ENCODE measurements at places on chromosomes 13 and 19.

GRCh38 chr13:74886502-74886901 lies 595.5 kb downstream of the TBC1D4 start:
- no peak for DNase-seq

GRCh38 chr13:49791315-49791710 lies 1.2 kb downstream of the KPNA3 start:
- DNase-seq: no peak

DNA sequence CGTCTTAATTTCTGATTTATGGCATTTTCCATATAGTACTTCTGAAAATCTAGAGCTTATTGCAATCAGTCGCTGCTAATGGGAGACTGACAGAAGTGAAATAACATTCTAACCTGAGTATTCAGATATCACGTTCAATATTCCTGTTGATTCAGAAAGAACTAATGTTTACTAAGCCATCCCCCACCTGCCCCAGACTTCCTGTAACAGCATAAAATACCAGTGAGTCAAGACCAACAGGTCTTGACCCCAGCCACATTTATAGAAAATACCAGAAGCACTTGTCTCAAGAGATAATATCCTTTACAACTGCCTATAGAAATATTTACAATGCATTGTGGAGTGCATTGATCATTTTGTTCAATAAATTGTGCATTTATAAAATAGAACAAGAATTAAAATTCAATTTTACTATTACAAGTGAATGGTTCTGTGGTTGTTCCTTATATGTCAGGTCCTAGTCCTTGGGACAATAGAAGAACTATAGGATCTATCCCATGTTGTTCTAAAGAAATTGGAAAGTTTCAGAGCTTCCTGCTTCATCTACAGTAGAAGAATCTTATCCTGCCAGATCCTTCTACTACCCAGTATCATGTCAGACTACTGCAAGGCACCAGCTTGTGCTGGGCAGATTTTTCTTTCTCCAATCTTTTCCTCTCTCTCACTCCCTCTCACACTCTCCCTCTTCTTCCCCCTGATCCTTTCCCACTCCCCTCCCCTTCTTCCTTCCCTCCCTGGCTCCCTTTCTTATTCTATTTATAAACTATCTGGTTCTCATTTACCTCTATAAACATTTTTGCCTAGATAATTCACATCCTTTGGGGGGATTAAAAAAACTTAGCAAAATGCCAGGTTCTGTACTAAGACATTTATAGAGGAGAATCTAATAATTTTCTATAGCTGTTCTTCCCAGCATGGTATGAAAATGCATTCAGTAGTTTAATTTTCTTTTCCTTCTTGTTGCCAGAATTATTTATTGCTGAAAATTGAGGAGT lies 629.9 kb downstream of the DIAPH3 start:
- peak; percentile 82 for DNase-seq

DNA sequence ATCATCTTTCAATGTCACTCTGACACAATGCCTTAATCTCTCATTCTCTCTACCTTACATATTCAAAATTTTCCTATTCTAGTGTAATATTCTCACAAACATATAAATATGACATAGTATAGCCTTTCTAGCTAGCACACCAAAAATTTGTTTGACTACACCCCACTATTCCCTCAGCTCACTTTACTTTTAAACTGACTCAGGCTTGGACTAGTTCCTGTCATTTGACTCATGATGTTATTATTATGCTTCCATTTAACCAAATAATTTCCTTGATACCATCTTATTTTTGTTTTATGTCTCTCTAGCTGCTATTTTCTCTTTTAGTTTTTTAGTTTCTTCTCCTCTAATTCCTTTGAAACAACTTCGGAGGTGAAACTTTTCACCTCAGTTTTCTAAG lies 1745.6 kb upstream of the PCDH20 start:
- no peak for DNase-seq

GRCh38 chr19:38919837-38920601 lies 8.0 kb upstream of the CCER2 start:
- DNase-seq: no peak

- DNase-seq: no peak
These were observed 58.2 kb upstream of the TEX29 start for GRCh38 chr13:111262281-111262680.

GRCh38 chr13:112867301-112867711 lies 101.7 kb upstream of the MCF2L start:
- no peak for DNase-seq

DNA sequence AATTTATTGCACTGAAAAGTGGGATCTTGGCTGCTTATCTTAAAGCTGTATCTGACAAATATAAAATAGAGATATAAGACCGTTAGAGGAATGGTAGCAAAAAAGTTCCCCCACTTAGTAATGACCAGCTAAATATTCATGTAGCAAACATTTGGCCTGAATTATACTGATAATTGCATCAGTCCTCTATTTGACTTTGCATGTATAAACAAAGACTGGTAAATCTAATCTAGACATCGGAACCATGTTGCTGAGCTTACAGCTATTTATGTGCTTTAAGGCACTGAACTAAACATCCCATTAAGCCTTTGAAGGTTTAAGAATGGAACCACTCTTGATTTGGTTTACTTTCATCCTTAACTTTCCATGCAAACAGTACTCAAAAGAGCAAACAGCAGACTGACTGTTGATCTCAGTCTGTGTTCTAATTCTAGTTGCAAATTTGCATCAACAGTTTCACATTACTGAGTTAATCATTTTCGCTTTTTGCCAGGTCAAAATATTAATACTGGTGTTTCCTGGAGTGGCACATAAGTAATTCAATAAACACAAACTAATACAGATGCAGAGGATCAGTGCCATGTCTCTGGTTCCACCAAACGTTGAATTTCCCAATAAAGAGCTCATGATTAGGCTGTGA lies 203.5 kb upstream of the HTR2A start:
- no peak for DNase-seq

- no peak for DNase-seq
These were observed 580 bp downstream of the AP2A1 start for GRCh38 chr19:49767381-49767780.

DNA sequence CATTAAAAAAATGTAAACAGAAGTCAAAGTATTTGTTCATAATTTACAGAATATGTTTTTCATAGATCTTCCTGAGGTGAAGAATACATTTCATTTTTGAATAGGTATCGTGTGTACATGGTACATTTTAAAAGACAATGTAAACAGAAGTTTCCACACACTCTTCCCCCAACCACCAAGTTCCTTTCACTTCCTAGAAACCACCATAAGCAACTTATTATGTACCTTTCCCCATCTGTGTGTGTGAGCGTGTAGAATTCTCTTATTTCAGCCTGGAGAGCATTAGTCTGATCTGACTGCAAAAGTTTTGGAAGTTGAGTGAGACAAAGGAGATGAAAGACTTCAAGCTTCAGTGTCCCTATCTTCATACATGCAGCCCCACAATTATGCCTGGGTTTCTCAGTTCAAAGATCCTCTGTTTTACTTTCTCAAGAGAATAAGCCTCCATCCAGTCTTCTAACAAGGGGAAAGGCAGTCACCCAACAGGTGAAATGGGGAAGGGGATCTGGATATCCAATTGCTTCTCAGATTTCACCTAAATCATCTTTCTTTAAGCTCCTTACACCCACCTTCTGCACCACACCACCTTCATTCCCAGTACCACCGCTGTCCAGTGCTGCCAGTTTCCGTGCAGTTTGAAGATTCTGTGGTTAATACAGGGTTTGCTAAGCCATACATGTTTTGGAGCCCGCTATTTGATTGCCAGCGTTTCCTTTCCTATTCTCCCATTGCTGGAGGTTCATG lies 2.1 kb downstream of the TEX30 start:
- DNase-seq: no peak

- no peak for DNase-seq
These were observed 107.8 kb downstream of the RXFP2 start for GRCh38 chr13:31846961-31847752.

GRCh38 chr19:38360351-38360750 lies 14.0 kb upstream of the PSMD8 start:
- no peak for DNase-seq

DNA sequence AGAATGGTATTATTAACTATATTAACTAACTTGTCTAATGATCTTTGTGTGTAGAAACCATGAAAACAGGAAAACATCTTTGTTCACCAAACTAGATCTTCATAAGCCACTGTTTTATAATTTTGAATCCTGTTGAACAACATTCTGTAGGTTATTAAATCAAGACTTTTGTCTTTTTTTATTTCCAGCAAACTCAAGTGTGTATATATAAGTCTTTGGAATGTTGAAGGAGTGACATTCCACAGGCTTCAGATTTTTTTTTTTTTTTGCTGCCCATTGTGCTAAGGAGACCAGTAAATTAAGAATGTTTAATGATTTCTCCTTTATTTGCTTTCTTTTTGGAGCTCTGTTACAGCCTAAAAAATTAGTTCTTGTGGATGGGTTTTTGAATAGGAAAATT lies 89.6 kb downstream of the LMO7 start:
- no peak for DNase-seq

DNA sequence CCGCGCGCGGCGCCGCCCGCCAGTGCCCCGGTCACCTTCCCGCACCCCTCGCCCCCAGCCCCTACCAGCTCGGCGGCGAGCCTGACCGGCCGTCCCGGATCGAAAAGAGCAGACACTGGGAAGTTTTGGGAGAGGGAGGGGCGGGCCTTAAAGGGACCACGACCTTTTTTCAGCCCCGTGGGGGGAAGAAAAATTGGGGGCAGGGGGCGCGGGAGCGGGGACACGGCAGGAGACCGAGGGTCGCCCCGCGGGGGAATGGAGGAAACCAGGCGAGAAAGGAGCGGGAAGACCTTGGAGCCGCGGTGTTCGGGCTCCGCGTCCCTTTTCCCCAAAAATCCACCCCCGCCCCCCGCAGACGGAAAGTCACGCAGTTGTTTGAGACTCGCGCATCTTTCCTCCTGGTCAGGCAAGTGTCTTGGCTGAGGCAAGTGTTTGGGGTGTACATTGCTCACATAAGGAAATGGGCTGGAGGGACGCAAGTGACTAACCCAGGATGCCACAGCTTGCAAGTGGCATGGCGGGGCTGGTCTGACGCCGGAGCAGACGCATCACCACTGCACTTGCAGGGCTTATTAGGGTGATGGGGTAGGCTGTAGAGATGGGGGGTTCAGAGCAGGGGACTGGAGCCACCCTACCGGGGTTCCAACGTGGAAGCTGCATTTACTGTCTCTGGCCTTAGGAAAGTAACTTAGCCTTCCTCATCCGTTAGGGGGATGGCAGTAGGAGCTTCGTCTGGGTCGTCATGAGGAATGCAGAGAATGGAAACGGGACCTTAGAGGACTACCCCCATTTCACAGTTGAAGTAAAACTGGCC lies 2.7 kb upstream of the HNRNPL start:
- DNase-seq: no peak

GRCh38 chr13:40585911-40586471 lies 80.5 kb downstream of the FOXO1 start:
- peak; percentile 81 for DNase-seq

- no peak for DNase-seq
These were observed 799 bp downstream of the PVR start for GRCh38 chr19:44644402-44645016.

- DNase-seq: no peak
These were observed 27.5 kb downstream of the ZNF266 start for GRCh38 chr19:9407827-9408226.

- no peak for DNase-seq
These were observed 3.2 kb upstream of the PDE4C start for GRCh38 chr19:18229474-18229873.

- no peak for DNase-seq
These were observed 55.1 kb downstream of the CDADC1 start for GRCh38 chr13:49302817-49303216.

- DNase-seq: no peak
These were observed 2.8 kb upstream of the AZU1 start for GRCh38 chr19:824885-825284.

DNA sequence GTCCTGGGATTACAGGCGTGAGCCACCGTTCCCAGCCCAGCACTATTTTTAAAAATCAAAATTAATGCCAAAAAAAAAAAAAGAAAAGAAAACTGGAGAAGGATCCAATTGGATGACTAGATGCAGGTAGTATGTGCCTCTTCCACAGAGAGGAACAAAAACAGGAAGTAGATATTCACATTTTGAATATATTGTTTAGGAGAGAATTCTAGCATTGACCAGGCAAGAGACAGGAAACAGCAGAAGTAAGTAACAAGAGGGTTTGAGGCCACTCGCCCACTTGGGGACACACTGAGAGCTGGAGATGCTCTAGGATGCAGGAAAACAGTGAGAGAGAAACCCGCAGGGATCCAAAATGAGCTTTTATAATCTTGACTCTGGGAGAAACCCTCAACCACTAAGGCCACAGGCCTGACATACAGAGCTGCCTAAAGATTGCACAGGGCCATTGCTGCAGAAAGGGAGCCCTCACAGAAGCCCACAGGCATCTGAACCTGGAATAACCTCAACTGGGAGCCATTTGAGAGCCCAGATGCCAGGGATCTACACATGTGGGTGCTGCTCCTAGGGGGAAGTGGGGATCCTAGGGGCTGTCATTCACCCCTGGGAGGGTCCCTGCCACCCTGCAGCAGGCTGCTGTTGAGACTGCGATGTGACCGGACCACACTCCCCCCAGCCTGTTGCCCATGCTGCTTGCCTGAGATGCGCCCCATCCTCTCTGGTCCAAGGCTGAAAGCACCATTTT lies 28.2 kb downstream of the IGFL2 start:
- DNase-seq: no peak

- no peak for DNase-seq
These were observed 125.0 kb downstream of the TNFRSF19 start for GRCh38 chr13:23695196-23695595.

- no peak for DNase-seq
These were observed 1539.0 kb downstream of the UQCRFS1 start for GRCh38 chr19:27673986-27674385.

GRCh38 chr13:44406617-44407016 lies 33.0 kb downstream of the SERP2 start:
- DNase-seq: peak; percentile 49

- no peak for DNase-seq
These were observed 8.2 kb downstream of the DOHH start for GRCh38 chr19:3492131-3492839.

- no peak for DNase-seq
These were observed 27.8 kb downstream of the EXOC3L2 start for GRCh38 chr19:45217193-45217956.

DNA sequence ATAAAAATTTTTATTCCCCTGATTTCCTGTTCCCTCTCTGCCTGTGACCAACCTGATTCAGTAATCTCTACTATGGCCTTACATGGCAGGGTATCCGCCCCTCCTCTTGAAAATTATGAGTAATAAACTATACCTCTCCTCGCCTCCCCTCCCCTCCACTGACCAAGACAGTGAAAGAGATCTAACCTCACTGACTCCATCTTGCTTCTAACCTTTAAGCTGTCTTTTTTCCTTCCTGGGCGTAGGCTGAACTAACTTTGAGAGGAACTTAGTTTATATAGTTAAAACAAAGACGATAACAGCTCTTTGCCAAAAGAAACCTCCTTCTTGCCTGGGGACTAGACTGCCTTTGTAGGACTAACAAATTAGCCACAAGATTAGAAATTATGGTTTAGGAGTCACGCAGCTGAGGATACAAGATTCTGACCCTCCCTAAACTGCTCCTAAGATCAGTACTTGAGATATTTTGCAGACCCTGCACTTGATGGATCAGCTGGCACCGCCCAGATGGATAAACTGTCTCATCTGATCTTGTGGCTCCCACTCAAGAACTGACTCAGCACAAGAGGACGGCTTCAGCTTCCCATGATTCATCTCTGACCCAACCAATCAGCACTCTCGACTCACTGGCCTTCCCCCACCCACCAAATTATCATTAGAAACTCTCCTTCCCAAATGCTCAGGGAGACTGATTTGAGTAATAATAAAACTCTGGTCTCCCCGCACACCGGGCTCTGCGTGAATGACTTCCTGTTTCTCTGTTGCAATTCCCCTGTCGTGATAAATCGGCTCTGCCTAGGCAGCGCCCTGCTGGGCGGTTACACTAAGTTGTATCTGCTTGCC lies 187.1 kb downstream of the TDRD3 start:
- no peak for DNase-seq

- no peak for DNase-seq
These were observed 2.5 kb downstream of the ITM2B start for GRCh38 chr13:48235341-48236135.

All from pulmonary artery endothelial cell (primary cell).